Heart right ventricle (tissue), 16 donors: ENCODE measurements at places on chromosomes 13 and 19. TPM values are rescaled to one million over a fixed set of nuclear protein-coding genes. Genes with fewer than 3 reads are reported as not detected.

The OR10H1 gene
- not detected for total RNA-seq

The POU4F1 gene
- not detected for total RNA-seq

The GNA15 gene
- 3.2 TPM for total RNA-seq

The WDR88 gene
- not detected for total RNA-seq

The ZNF224 gene
- total RNA-seq, result 13.6 TPM

The ZDHHC20 gene
- total RNA-seq, result 15.0 TPM

The STOML3 gene
- total RNA-seq, result not detected

The SIAH3 gene
- total RNA-seq, result 0.10 TPM

The GPR183 gene
- total RNA-seq, result 2.9 TPM

The CIRBP gene
- 286 TPM for total RNA-seq

GRCh38 chr19:19571071-19571786, 33.2 kb downstream of the CILP2 start:
- H3K4me3 ChIP-seq, result no peak overlapping the region
- H3K4me1 ChIP-seq, result no peaks in the 10 kb centered on the region
- no peak overlapping the region for H3K27ac ChIP-seq
- no peak for DNase-seq
- H3K36me3 ChIP-seq, result no peaks in the 10 kb centered on the region

DNA sequence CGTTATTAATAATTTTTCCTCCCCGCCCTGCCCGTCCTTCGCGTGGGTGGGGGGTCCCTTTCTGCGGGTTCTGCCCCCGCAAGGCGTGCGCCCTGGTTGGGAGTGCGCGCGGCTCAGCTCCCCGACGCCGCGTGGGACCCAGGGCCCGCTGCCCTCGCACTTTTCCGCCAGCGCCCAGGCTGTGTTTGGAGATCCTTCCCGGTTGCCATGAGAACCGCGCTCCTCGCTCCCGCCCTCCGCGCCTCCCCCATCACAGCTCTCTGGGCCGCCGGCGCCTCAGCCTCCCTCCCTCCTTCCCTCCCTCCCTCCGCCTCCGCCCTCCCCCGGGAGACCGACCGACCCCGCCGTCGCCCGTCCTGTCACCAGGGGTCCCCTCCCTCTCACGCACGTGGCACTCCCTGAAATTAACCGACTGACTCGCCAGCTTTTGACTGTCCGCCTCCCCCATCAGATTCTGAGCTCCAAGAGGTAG, 2.4 kb upstream of the SSBP4 start:
- peaks cover 48% of the 10 kb centered on the region for H3K4me1 ChIP-seq
- no peaks in the 10 kb centered on the region for H3K27me3 ChIP-seq
- peak; percentile 96 for DNase-seq
- peak overlapping the region; percentile 96 for H3K27ac ChIP-seq

DNA sequence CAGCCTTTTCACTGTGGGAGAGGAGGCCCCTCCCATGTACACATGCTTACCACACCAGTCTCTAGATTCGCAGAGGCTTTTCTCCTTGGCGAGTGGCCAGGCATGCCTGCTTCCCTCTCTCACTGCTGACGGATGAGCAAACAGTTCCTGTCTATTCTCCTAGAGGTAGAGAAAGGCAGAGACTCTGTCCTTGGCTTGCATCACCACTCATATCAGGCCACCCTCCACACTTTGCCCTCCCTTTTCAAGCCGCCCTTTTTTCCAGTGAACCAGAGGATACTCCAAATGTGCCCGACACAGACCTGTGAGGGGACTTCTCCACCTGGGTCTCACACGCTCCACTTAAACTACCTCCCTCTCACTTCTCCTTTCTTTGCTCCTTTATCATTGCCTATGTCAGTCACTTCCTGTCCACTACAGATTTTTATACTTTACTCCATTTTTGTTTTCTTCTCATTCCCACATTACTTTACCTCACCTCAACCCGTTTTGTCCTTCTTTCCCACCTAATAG, 284.6 kb downstream of the DNAJC15 start:
- no peak overlapping the region for H3K4me3 ChIP-seq
- no peaks in the 10 kb centered on the region for H3K36me3 ChIP-seq
- DNase-seq, result peak; percentile 79
- H3K27ac ChIP-seq, result no peak overlapping the region
- no peaks in the 10 kb centered on the region for H3K4me1 ChIP-seq

- no peak overlapping the region for H3K4me3 ChIP-seq
- DNase-seq, result no peak
- no peaks in the 10 kb centered on the region for H3K36me3 ChIP-seq
- H3K4me1 ChIP-seq, result no peaks in the 10 kb centered on the region
Measured at GRCh38 chr13:27536361-27537101, 83.8 kb downstream of the LNX2 start.

DNA sequence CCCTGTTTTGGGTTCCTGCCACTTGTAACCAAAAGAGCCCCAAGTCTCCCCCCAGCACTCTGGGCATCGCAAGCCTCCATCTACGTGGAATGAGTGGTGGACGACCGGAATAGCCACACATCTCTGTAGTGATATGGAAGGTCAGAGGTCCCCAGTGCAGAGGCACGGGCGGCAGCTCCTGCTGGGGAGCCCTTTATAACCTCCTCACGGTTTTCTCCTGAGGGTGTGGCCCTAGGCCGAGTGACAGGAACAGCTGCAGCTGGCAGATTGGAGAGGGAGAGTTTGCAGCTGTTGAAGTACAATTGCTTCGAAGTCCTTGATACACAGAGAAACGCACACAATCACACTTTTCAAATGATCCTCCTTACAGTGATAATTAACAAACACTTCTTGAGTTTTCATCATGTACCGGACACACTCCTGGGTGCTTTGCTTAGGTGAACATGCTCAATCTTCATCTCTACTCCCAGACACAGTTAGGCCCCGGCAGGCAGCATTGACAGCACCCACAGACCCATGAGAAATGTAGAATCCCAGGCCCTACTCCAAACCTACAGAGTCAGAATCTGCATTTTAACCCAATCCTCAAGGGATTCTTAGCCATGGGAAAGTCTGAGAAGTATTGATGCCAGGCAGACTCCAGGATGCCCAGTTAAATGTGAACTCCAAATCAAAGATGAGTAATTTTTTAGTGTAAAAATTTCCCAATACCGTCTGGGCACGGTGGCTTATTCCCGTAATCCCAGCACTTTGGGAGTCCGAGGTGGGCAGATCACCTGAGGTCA, 4.9 kb upstream of the ZNF787 start:
- no peaks in the 10 kb centered on the region for H3K4me1 ChIP-seq
- no peaks in the 10 kb centered on the region for H3K36me3 ChIP-seq
- no peaks in the 10 kb centered on the region for H3K27me3 ChIP-seq

GRCh38 chr19:13099073-13099999, 3.3 kb downstream of the LYL1 start:
- peak; percentile 81 for DNase-seq
- H3K27ac ChIP-seq, result peak overlapping the region; percentile 83
- no peaks in the 10 kb centered on the region for H3K27me3 ChIP-seq
- peak overlapping the region; percentile 60 for H3K4me3 ChIP-seq
- peaks cover 11% of the 10 kb centered on the region for H3K36me3 ChIP-seq
- peaks cover 61% of the 10 kb centered on the region for H3K4me1 ChIP-seq

DNA sequence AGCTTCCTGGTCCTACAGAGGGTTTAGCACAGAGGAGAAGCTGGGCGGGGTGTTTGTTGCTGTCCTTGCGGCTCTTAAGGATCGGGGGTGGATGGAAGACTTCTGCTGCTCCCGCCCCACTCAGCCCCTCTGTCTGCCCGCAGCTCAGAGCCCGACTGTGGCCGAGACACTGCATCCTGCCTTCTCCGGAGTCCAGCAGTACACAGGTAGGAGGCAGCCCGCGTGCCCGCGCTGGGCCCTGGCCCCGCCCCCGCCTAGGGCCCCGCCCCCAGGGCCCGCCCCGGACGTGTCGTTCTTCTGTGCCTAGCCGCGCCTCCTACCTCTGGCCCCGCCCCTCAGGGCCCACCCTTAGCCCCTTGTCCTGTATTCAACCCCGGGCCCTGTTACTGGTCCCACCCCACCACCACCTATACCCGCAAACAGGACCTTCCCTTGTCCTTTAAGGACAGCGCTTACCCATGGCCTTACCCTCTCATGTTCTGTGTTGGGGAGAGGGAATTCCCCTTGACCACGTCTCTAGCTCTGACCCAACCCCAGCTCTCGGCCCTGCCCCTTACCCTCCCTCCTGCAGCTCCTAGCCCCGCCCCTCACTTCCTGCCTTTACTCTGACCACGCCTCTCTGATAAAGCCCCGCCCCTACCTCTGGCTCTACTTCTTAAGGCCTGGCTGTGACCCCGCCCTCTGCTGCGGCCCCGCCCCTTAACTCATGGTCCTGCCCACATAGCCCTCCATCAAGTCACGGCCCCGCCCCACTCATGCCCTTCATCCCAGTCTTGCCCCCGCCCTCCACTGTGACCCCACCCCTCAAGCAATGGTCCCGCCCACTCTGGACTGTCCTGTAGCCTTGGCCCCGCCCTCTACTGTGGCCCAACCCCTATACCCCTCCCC, 60.5 kb downstream of the CELF5 start:
- H3K36me3 ChIP-seq, result no peaks in the 10 kb centered on the region
- no peak for DNase-seq
- H3K27me3 ChIP-seq, result peaks cover 76% of the 10 kb centered on the region
- no peak overlapping the region for H3K27ac ChIP-seq

- no peaks in the 10 kb centered on the region for H3K4me1 ChIP-seq
- H3K36me3 ChIP-seq, result no peaks in the 10 kb centered on the region
- no peak for DNase-seq
Measured at GRCh38 chr13:57865600-57866294, 234.2 kb downstream of the PCDH17 start.

GRCh38 chr13:45807520-45808099, 43.9 kb downstream of the SIAH3 start:
- H3K4me3 ChIP-seq, result no peak overlapping the region
- no peaks in the 10 kb centered on the region for H3K36me3 ChIP-seq
- H3K4me1 ChIP-seq, result no peaks in the 10 kb centered on the region
- no peak overlapping the region for H3K27ac ChIP-seq
- no peaks in the 10 kb centered on the region for H3K27me3 ChIP-seq
- no peak for DNase-seq

- no peaks in the 10 kb centered on the region for H3K36me3 ChIP-seq
- DNase-seq, result no peak
- no peak overlapping the region for H3K27ac ChIP-seq
- H3K4me1 ChIP-seq, result peaks cover 14% of the 10 kb centered on the region
- H3K27me3 ChIP-seq, result peaks cover 100% of the 10 kb centered on the region
Measured at GRCh38 chr13:27971236-27971645, 2.1 kb upstream of the CDX2 start.

GRCh38 chr13:27556109-27556508, 64.2 kb downstream of the LNX2 start:
- DNase-seq, result no peak
- no peaks in the 10 kb centered on the region for H3K4me1 ChIP-seq
- no peak overlapping the region for H3K27ac ChIP-seq
- no peaks in the 10 kb centered on the region for H3K36me3 ChIP-seq
- no peak overlapping the region for H3K4me3 ChIP-seq
- H3K27me3 ChIP-seq, result no peaks in the 10 kb centered on the region

- H3K4me1 ChIP-seq, result peaks cover 82% of the 10 kb centered on the region
- no peak overlapping the region for H3K4me3 ChIP-seq
- peak overlapping the region; percentile 100 for H3K27ac ChIP-seq
- no peak for DNase-seq
- no peaks in the 10 kb centered on the region for H3K27me3 ChIP-seq
Measured at GRCh38 chr19:47107202-47107952, 6.2 kb downstream of the ZC3H4 start.

GRCh38 chr19:22066886-22067285, 14.6 kb downstream of the ZNF257 start:
- H3K36me3 ChIP-seq, result no peaks in the 10 kb centered on the region
- no peaks in the 10 kb centered on the region for H3K4me1 ChIP-seq
- H3K27ac ChIP-seq, result no peak overlapping the region
- H3K27me3 ChIP-seq, result no peaks in the 10 kb centered on the region
- no peak for DNase-seq

DNA sequence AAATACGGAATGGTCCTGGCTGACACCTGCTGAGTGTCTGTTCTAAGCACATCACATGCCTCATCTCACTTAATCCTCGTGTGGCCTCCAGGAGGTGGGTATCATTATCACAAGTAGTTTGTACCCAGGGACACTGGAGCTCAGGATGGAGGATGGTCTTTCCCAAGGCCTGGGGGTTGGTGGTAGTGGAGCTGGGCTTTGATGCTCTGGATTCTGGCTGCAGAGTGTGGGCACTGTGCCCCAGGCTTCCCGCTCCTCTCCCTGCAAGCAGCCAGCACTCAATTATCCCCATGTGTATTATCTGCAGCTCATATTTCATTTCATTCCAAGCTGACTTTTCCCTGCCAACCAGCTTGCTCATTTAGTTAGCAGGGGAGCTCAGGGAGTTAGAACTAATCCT, 52.1 kb downstream of the SIAH3 start:
- no peaks in the 10 kb centered on the region for H3K36me3 ChIP-seq
- H3K27ac ChIP-seq, result no peak overlapping the region
- no peaks in the 10 kb centered on the region for H3K4me1 ChIP-seq
- H3K4me3 ChIP-seq, result no peak overlapping the region
- H3K27me3 ChIP-seq, result no peaks in the 10 kb centered on the region

GRCh38 chr19:45509692-45510015, 2.4 kb downstream of the VASP start:
- no peaks in the 10 kb centered on the region for H3K36me3 ChIP-seq
- H3K27me3 ChIP-seq, result no peaks in the 10 kb centered on the region
- no peak for DNase-seq

DNA sequence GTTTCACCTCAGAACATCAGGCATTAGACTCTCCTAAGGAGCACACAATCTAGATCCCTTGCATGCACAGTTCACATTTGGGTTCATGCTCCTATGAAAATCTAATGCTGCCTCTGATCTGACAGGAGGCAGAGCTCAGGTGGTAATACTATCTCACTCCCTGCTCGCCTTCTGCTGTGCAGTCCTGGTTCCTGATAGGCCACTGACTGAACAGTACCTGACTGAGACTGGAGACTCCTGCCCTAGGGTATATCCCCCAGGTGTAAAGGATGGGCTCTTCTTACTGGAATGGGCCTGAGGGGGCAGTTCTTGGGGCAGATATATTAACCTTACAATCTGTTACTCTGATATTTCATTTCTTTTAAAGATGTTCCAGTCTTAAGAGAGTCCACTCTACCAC, 6.3 kb downstream of the OBI1 start:
- H3K27ac ChIP-seq, result no peak overlapping the region
- H3K27me3 ChIP-seq, result no peaks in the 10 kb centered on the region
- DNase-seq, result no peak

GRCh38 chr13:91108315-91108714, 239.2 kb upstream of the MIR17HG start:
- H3K4me3 ChIP-seq, result no peak overlapping the region
- H3K4me1 ChIP-seq, result no peaks in the 10 kb centered on the region
- no peak overlapping the region for H3K27ac ChIP-seq
- no peaks in the 10 kb centered on the region for H3K27me3 ChIP-seq

GRCh38 chr13:23856008-23856750, 33.0 kb downstream of the MIPEP start:
- no peak overlapping the region for H3K4me3 ChIP-seq
- no peaks in the 10 kb centered on the region for H3K36me3 ChIP-seq
- no peaks in the 10 kb centered on the region for H3K27me3 ChIP-seq
- H3K27ac ChIP-seq, result no peak overlapping the region
- no peaks in the 10 kb centered on the region for H3K4me1 ChIP-seq

GRCh38 chr13:32264407-32264806, 50.8 kb downstream of the ZAR1L start:
- peak overlapping the region; percentile 80 for H3K27ac ChIP-seq
- DNase-seq, result peak; percentile 69
- H3K4me3 ChIP-seq, result no peak overlapping the region
- H3K36me3 ChIP-seq, result peaks cover 37% of the 10 kb centered on the region
